ENCODE measurements at places on chromosomes 5 and 9. TPM values are rescaled to one million over a fixed set of nuclear protein-coding genes. Genes with fewer than 3 reads are reported as not detected.

GRCh38 chr5:14142827-14143545 lies at the start of gene TRIO:
Gene TRIO, plus strand, starts transcription at chr5:14143342. Its CDS starts 384 bp downstream, at chr5:14143726.
- DNase-seq = peak; percentile 91

GRCh38 chr9:6926436-6926835 lies 168.7 kb downstream of the KDM4C start:
- no peak for DNase-seq

GRCh38 chr5:32249668-32250067 lies 63.1 kb downstream of the MTMR12 start:
- DNase-seq = no peak

The CHSY3 gene
- 1.4 TPM for total RNA-seq

The IRGM gene
- total RNA-seq = not detected

- no peak for DNase-seq
Observed at GRCh38 chr5:160649304-160649703, 202.7 kb downstream of the ATP10B start.

DNA sequence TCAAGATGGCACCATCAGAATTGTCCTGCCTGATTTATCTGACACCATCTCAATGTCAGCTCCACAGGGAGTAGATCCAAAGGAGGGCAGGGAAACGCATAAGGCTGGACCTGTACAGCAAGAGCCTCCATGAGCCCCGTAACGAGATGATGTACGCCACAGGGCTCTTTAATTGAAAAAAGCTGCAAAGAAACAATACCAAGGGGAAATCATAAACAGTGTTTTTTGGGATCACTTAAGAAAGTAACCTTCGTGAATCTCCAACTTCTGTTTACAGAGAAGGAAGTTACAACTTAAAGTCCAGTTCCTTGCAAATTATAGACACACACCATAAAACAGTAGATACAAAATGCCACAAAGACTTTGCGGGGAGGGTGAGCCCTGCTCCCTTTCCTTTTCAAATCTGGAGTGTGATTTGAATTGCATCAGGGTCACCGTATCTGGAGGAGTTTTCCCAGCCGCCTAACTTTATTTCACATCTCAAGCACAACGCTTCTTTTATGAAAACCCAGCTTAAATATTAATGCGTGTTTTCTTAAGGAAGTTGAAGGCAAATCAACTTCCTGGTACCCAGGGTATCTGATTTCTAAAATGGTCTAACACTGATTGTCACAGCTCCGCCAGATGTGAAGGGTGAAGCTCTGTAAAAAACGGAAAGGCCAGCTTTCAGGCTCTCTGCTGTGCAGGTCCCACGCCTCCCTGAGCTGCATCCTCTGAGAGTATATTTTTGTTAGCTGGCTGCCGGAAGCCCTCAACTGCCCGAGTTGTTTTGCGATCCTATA lies 88.9 kb downstream of the EBF1 start:
- no peak for DNase-seq

The IFNW1 gene
- not detected for total RNA-seq
